T-helper 17 cell (primary cell): ENCODE measurements at places on chromosomes 6 and 20. TPM values are rescaled to one million over a fixed set of nuclear protein-coding genes. Genes with fewer than 3 reads are reported as not detected.

- no peak for DNase-seq
These were observed 549.4 kb upstream of the SYNCRIP start for GRCh38 chr6:86192123-86192522.

DNA sequence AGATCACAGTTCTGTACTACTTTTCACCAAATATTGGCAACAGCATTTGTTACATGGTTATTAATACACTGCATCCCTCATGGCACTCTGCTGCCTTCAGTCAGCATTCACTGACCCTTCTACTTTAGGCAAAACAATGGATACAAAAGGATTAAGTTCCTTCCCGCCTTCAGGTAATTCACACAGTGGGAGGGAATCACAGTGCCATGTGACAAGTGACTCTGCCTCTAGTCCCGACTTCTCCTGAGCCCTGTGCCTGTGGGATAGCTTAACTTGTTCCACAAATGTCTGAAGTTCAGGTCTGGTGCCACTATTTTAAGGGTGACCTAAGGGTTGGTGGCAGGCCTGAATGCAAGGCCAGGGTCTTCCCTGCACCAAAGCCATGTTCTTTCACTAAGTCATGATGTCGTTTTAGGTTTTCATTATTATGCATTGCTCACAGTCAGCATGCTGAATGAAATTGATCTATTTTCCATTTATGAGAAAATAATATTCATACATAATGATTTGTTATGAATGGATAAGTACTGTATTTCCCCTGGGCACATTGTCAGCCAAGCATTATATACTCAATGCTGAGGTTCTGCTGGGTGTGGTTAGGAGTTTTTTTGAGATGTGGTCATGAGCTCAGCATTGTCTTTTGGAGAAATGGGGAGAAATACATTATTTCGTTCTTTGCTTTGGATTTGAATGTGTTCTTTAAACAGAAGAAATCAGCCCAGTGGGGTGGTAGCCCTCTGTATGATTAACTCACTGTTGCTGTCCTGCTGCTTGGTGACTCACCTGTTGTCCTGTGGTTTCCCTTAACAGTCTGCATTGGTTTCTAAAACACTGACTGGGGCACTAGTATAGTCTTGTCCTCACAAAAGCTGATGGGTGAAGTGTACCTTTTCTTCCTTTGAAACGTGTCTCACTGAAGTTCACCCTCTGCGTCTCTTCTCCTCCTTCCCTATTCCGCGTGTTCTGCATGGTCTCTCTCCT is 66.4 kb downstream of the AFDN start:
- DNase-seq = no peak

- no peak for DNase-seq
These were observed 1.9 kb downstream of the CITED2 start for GRCh38 chr6:139372326-139373153.

DNA sequence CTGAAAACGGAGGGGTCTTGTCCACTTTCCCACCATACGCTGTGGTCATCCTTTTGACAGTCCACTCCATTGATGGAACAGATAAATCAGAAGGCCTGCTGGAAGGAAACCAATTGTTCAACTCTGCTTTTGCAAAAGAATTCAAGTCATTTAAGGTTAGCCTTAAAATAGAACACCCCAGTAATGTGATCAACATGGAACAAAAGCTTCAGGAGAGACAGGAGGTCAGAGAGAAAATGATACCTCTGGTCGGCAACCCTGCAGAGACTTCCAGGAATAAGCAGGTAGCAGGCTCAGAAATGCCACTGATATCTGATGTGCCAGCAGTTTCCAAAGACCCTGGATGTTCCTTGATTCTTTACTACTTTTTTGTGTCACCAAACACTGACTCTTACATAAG is 39.6 kb upstream of the SHLD1 start:
- DNase-seq = no peak

DNA sequence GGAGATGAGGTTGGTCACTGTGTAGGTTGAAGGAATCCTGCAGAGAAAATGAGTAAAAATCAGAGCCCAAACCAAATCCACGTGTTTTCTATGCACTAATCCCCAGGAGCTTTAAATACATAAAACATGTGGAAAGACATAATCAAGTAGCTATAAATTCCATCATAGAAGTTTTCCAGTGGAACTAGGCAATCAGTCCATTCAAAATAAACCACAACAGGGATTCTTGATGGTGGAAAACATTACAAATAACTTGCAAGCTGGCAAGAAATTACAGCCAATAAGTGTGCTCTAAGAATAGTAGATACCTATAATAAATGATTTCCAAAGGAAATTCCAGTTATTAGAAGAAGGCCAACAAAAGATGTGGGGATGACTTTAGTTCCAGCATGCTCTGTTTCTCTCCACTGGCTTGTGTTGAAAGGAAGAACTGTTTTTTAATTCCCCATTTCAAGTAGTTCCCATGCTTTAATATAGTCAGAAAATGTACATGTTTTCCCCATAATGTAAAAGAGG is 49.8 kb upstream of the ADGRG6 start:
- no peak for DNase-seq

GRCh38 chr6:51429017-51429712 is 610.5 kb downstream of the TFAP2B start:
- DNase-seq = no peak

GRCh38 chr20:25020901-25021301 is 28.4 kb upstream of the APMAP start:
- no peak for DNase-seq

DNA sequence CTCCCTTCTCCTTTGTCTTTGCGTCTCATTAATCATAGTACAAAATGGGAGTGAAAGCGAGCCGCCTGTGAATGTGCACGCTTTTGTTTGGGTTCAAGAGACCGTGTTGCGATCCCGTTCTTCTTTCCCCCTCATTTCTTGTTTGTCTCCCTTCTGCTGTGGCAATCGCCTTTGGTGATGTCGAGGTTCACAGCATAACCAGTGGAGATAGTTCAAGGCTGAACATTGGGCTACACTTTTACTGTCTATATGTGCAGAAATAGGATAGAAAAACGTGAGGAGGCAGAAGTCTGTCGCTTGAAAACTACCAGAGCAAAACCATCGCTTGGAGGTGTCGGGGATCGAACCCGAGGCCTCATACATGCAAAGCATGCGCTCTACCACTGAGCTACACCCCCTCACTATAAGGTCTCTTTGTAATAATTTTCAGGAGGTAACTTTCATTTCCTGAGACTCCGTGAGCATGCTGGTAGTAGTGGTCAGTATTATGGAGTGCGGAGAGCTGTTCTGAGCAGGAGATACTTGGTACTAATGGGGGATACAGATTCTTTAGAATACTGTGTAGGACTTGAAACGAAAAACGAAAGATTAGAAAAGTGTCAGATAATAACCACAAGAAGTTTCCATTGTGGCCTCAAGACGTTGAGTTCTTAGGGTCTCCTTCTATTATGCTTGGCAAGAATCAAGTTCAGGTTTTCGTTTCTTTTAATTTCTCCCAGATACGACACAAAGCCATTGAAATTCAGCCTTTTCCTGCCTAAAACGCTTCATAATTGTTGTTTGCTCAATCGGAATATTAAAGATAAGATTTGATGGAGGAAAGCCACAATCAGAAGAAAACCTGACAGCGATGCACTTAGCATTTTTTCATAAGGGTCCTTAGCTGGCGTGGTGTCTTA is 106.6 kb downstream of the TRIM27 start:
- DNase-seq = no peak

GRCh38 chr6:1735239-1735803 is 125.6 kb downstream of the FOXC1 start:
- DNase-seq = no peak

GRCh38 chr6:126267626-126268025 is 72.3 kb upstream of the CENPW start:
- no peak for DNase-seq

- no peak for DNase-seq
These were observed 313.2 kb downstream of the TFAP2A start for GRCh38 chr6:10101551-10102252.

GRCh38 chr20:50012282-50013263 is 29.8 kb downstream of the SNAI1 start:
- DNase-seq = no peak

DNA sequence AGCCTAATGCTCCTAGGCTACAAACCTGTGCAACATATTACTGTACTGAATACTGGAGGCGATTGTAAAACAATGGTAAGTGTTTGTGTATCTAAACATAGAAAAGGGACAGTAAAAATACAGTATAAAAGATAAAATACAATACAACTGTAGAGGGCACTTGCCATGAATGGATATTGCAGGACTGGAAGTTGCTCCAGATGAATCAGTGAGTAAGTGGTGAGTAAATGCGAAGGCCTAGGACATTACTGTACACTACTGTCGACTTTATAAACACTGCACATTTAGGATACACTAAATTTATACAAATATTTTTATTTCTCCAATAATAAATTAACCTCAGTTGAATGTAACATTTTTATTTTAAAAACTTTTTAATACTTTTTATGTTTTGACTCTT is 485.0 kb downstream of the MMUT start:
- no peak for DNase-seq

DNA sequence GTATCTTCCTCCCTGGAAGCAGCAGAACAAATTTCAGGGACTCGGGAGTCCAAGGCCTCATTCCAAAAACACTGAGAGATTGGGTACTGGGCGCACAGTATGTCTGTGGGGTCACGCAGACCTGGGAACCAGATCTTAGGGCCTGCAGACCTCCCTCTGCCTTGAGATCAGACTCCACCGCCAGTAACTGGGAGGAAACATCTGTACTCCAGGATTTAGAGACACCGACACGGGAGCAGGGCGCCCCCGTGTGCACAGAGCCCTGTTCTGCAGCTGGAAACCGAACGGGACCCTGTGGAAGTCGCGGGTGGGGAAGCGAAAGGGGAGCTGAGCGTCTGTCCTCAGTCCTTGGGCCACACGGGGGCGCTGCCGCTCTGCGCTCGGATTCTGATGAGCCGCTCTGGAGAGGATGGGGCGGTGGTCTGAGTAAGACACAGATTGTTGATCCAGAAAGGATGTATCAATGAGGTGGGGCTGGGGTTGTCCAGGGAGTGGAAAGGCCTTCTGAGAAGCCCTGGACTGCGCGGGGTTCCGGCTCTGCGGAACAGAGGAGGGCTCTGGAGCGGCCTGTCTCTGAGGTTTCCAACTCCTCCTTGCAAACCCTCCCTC is 35.7 kb upstream of the HLA-E start:
- peak; percentile 83 for DNase-seq

GRCh38 chr6:85923013-85923430 is 280.3 kb upstream of the SYNCRIP start:
- no peak for DNase-seq

- DNase-seq = no peak
These were observed 5.4 kb upstream of the ZNFX1 start for GRCh38 chr20:49283176-49283702.

- no peak for DNase-seq
These were observed 72.7 kb downstream of the PRDM1 start for GRCh38 chr6:106158816-106159215.

- DNase-seq = no peak
These were observed 190.8 kb upstream of the BMP2 start for GRCh38 chr20:6576726-6577125.

GRCh38 chr20:16432466-16433292 is 140.6 kb downstream of the KIF16B start:
- DNase-seq = no peak

DNA sequence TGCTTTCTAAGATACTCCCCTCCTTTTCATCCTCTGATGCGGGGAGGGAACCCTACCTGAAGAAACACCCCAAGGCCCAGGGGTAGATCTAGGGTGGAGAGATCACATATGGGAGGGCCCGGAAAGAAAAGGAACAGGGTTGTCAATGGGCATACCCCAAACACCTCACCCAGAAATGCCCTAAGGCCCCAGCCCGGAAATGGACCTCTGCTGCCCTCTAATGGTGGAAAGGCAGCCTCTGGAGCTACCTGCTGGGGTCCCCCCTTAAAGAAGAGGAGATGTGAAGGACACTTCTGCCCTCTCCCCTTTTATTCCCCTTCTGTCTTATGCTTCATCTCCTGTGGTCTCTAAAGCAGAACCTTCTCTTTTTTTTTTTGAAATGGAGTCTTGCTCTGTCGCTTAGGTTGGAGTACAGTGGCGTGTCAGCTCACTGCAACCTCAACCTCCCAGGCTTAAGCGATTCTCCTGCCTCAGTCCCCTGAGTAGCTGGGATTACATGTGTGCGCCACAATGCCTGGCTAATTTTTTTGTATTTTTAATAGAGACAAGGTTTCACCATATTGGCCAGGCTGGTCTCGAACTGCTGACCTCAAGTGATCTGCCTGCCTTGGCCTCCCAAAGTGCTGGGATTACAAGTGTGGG is 458 bp upstream of the ARMC12 start:
- DNase-seq = peak; percentile 71

DNA sequence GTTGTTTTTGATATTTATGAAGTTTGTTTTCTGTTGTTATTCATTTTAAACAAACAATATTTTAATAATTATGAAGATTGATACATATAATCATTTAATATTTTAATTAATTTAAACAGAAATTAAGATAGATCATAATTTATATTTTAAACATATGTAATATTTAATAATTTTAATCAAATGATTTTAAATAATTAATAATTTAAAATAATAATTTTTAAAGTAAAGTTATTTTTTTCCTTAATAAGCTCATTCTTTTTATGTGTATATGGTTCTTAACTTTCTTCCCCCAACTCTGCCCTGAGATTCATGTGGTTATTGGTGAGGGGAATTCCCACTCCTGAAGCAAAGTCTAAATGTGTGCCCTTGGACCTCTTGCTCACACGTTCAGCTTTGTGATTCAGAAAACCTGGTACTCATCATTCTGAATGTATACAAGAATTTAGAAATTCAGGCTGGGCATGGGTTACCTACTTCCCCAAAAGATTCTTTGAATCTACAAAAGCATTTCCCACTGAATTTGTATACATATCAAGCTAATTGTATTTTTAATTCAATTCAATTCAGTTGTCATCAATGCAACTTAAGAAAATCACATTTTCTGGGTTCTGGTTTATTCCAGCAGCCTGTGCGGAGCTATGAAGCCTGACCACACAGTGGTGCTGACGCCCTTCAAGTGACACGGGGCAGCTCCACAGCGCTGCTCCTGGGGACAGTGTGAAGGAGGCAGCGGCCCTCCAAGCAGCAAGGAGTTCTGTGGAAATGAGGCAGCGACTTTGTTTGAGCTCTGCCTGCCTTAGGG is 168.9 kb upstream of the UST start:
- DNase-seq = peak; percentile 35

DNA sequence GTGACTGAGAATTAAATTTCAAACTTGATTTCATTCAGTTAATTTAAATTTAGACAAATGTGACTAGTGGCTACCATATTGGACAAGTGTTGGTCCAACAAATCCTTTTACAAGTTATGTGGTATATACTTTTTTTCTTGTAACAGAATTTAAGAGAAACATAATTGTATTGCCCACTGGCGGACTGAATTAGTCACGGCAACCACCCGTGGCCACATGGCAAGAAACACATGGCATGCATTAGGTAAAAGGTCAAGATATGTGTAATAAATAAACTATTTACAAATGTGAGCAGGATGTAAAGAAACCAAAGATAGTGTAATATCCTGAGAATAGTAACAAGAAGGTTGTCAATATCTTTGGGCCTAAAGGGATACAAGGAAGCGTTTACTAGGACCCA is 91.2 kb downstream of the LCA5 start:
- no peak for DNase-seq

Gene SAMD10
- 20.2 TPM for total RNA-seq

Gene MAS1
- total RNA-seq = not detected

Gene HSPA12B
- not detected for total RNA-seq

Gene ZNF334
- total RNA-seq = 0.21 TPM

Gene HUS1B
- total RNA-seq = 1.9 TPM

Gene CYP39A1
- not detected for total RNA-seq

Gene COL9A3
- total RNA-seq = not detected

Gene MMP24OS
- total RNA-seq = 64.4 TPM

Gene LY86
- 1.6 TPM for total RNA-seq

Gene SERPINB6
- total RNA-seq = 9.1 TPM

Gene CCM2L
- total RNA-seq = not detected
